ENCODE measurements at places on chromosomes 5 and 9.

GRCh38 chr9:113911850-113912557 lies 35.9 kb downstream of the ZNF618 start:
- DNase-seq = no peak

GRCh38 chr5:56003679-56004078 lies 8.9 kb upstream of the IL6ST start:
- no peak for DNase-seq

- DNase-seq = no peak
Observed at GRCh38 chr5:184471-184870, 6.8 kb upstream of the LRRC14B start.

DNA sequence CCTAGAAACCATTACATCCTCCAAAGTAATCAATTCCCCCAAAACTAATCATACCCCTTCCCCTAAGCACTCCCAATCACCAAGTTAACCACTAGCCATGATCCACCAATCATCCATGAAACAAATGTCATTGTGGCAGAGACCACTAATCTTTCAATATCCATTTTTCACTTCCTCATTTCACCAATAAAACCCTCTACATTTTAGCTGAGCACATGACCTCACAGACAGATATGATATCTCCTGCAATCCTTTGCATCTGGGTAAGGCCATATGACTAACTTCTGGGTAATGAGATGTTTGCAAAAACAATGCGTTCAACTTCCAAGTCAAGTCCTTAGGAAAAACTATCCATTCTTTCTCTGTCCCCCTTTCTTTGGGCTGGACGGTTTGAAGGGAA lies 20.7 kb downstream of the OR2S2 start:
- DNase-seq = no peak

- no peak for DNase-seq
Observed at GRCh38 chr9:88235615-88236014, 97.3 kb upstream of the SPATA31C2 start.

DNA sequence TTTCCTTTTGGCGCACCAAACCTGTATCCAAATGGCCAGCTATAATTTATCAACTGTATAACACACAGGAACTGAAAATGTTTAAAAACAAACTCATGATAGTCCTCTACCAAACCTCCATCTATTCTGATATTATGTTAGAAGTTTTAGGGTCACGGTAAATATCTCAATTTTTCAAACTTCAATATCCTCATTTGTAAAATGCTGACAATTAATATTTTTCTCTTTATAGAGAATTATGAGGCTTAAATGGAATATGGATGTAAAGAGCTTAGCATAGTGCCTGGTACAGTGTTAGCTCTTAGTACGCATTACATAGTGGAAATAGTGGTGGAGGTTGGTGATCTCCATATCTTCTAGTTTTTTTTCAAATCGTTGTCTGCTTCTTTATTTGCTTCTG lies 917.6 kb downstream of the TLE4 start:
- DNase-seq = no peak

DNA sequence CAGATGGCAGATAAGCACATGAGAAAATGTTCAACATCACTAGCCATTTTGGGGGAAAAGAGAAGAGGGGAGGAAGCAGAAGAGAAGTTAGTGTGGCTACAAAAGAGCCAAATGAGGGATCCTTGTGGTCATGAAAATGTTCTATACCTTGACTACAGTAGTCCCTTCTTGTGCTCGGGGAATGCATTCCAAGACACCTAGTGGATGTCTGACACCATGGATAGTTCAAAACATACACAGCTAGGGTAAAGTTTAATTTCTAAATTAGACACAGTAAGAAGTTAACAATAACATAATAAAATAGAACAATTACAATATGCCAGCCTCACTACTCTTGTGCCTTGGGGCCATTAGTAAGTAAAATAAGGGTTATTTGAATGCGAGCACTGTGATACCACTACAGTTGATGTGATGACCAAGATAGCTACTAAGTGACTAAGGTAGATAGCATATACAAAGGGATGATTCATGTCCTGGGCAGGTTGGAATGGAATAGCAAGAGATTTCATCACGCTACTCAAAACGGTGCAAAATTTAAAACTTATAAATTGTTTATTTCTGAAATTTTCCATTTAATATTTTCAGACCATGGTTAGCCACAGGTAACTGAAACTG lies 344.1 kb downstream of the NR2F1-AS1 start:
- DNase-seq = no peak

GRCh38 chr9:126336736-126337325 lies 10.2 kb downstream of the MVB12B start:
- no peak for DNase-seq

All from stimulated activated CD4-positive, alpha-beta T cell treated with anti-CD3 and anti-CD28 coated beads, Interleukin-2, amount 100 ng/mL, for 4 hours (primary cell).